ENCODE measurements at places on chromosomes 11 and 22. TPM values are rescaled to one million over a fixed set of nuclear protein-coding genes. Genes with fewer than 3 reads are reported as not detected.

Gene PACSIN3
- total RNA-seq: 9.9 TPM

Gene OR2D2
- total RNA-seq: not detected

Gene PKNOX2
- not detected for total RNA-seq

Gene NKAPD1
- total RNA-seq: 21.3 TPM

Gene ANO5
- not detected for total RNA-seq

Gene OR52H1
- total RNA-seq: not detected

Gene A4GALT
- not detected for total RNA-seq

Gene RAB30
- total RNA-seq: 12.9 TPM

Gene PRG2
- total RNA-seq: not detected

Gene XKR3
- total RNA-seq: not detected

Gene DDX10
- 58.1 TPM for total RNA-seq

Gene GGTLC2
- total RNA-seq: not detected

Gene DPP3
- total RNA-seq: 72.3 TPM

Gene CALCB
- 1.6 TPM for total RNA-seq

Gene OR10D3
- total RNA-seq: not detected

Gene MOB2
- total RNA-seq: 19.5 TPM

Gene FAM111A
- total RNA-seq: 71.2 TPM

Gene GUCY1A2
- total RNA-seq: not detected

Gene SCN3B
- not detected for total RNA-seq

Gene GPHA2
- total RNA-seq: not detected

Gene FERMT3
- total RNA-seq: 223 TPM

Gene ACO2
- total RNA-seq: 111 TPM

All from activated CD8-positive, alpha-beta memory T cell treated with anti-CD3 and anti-CD28 coated beads for 36 hours (primary cell).